Stimulated activated CD8-positive, alpha-beta memory T cell treated with anti-CD3 and anti-CD28 coated beads, Interleukin-7, amount 100 ng/mL, for 1 hour (primary cell): ENCODE measurements at places on chromosomes 1 and 21.

DNA sequence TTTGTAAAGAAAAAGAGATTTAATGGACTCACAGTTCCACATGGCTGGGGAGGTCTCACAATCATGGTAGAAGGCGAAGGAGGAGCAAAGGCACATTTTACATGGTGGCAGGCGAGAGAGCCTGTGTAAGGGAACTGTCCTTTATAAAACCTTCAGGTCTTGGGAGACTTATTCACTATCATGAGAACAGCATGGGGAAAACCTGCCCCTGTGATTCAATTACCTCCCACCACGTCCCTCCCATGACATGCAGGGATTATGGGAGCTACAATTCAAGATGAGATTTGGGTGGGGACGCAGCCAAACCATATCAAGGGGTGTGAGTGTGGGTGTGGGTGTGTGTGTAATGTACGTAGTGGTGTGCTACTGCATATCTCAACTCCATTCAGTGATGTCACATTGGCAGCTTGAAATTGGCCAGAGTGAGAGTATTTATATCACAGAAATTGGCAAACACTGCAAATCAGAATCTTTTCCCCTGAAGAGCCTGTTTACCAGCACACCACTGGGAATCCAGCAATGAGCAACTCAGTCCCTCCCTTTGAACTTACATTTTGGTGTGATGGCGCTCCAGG is 5.4 kb downstream of the ARHGEF10L start:
- DNase-seq = no peak

GRCh38 chr1:219358080-219358479 is 184.4 kb downstream of the LYPLAL1 start:
- no peak for DNase-seq

DNA sequence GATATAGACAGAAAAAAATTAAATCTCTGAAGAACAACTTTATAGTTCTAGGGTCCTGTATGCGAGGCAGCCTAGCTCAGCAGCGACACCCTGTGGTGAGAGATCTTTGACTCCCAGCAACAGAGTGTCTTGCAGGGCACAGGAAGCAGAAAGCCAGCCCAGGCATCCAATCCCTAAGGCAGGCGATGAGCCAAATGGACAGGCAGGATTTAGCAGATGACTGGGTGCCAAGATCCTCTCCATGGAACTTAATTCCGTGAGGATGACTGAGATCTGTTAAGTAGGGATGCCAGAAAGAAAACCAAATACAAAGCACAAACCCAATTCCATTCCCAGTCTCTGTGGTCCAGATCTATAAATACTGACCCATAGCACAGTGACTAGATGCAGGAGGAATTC is 38.8 kb downstream of the HLCS start:
- DNase-seq = peak; percentile 39

DNA sequence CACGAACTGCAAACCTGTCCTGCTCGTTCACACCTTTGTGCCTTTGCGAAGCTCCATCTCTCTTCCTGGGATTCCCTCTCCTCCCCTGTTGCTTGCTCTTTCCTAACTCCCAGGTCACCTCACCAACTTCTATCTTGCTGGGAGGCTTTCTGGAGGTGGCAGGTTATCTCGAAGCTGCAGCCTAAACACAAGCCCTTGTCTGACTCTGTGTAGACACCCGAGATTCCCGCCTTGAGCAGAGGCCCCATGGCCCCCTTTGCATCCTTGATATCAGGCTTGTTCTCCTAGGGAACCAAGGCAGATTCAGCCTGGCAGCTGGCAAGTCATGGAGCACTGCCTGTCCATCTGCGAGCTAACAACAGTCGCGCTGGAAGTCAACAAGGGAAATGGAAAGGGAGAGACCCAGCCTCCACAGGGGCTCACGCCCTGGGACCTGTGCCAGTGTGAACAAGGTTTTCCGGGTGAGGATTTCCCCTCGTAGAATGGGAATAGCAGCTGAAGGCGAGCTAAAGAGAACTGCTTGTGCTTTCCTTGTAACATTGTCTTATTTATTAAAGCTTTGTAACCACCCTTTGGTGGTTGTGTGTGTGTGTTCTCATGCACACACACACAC is 109.5 kb upstream of the JUN start:
- no peak for DNase-seq

GRCh38 chr1:110672001-110672752 is 2.6 kb downstream of the KCNA3 start:
- DNase-seq = peak; percentile 60

GRCh38 chr1:215458562-215458961 is 108.5 kb upstream of the KCTD3 start:
- no peak for DNase-seq

GRCh38 chr1:152412756-152413155 is 1.3 kb downstream of the CRNN start:
- DNase-seq = no peak

DNA sequence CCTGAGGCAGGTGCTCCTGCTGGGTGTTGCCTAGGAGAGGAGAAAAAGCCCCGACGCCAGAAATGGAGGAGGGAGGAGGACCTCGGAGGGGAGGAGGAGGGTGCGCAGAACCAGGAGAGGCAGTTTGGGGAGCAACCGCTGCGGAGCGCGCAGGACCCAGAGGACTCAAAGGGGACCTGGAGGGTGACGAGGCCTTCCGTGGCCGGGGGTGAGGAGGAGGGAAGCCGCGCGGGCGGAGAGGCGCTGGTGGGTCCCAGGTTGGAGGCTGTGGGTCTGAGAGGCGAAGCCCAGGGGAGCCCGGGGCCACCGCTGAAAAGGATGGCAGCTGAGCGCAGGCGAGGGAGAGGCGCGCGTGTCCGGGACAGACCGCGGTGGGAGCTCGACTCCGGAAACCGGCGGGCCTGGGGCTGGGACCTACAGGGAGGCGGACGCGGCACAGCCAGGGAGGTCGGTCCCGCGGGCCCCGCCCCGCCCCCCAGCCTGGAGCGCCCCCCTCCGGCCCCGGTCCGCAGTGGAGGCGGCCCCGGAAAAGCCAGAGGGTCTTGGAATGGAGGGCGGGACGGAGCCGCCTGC is 15.1 kb downstream of the RNF223 start:
- no peak for DNase-seq

GRCh38 chr1:45687754-45688740 is at the start of gene TMEM69:
Gene TMEM69 (plus strand): TSS chr1:45688181. CDS start chr1:45691069, 2,888 bp downstream.
- DNase-seq = peak; percentile 54

DNA sequence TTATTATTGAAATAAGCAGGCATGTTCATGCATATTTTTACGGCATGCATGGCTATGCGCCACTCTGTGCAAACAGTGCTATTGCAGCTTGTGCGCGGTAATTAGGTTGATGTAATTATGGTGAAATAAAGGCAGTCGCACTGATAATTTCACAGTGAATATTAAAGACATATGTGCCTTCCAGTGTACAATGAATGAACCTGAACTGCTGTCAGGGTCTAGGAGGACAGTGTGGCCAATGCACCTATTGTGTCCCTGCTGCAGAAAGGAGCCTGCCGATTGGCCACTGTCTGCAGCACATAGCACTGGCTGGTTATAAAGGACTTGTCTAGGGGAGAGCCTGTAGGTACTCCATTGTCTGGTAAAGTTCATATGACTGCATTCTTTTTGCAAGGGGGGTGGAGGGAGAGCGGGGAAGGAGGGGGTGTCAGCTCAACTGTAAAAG is 340.4 kb downstream of the USP25 start:
- no peak for DNase-seq

- no peak for DNase-seq
Measured at GRCh38 chr1:244084763-244085162, 33.7 kb downstream of the ZBTB18 start.

DNA sequence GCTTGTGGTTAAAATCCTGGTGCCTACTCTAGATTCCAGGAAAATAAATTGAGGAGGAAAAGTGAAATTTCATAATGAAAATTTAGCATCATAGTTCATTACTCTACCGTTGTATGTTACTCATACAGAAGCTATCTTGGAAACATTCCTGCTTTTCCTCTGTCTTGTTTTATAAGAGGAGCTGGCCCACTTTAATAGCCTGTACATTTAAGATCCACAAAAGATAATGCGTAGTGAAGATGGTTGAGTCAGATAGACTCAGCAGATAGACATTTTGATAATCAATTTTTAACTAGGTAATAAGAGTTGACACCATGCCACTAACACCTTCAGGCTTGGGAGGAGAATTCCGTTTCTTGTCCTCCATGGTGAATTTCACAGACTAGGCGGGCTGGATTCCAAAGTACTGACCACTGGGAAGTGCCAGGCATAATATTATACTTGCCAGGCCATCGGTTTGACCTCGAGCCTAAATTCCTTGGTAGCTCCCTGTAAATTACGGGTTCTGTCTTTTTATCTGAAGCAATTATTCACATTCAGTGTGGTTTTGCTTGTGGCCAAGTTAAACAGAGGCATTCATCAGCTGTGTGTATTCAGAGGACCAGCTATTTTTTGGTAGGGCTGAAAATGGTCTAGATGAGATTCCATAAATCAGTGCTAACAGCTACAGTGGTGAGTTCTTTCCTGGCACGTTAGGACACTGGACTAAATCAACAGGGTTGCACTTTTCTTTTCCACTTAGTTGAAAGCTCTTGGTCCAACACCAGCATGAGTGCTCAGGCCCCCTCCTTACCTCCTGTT is 111.9 kb upstream of the KAZN start:
- DNase-seq = no peak

- no peak for DNase-seq
Measured at GRCh38 chr1:206954459-206955342, 8.4 kb upstream of the PIGR start.

GRCh38 chr1:230272557-230272956 is 153.6 kb downstream of the PGBD5 start:
- no peak for DNase-seq

DNA sequence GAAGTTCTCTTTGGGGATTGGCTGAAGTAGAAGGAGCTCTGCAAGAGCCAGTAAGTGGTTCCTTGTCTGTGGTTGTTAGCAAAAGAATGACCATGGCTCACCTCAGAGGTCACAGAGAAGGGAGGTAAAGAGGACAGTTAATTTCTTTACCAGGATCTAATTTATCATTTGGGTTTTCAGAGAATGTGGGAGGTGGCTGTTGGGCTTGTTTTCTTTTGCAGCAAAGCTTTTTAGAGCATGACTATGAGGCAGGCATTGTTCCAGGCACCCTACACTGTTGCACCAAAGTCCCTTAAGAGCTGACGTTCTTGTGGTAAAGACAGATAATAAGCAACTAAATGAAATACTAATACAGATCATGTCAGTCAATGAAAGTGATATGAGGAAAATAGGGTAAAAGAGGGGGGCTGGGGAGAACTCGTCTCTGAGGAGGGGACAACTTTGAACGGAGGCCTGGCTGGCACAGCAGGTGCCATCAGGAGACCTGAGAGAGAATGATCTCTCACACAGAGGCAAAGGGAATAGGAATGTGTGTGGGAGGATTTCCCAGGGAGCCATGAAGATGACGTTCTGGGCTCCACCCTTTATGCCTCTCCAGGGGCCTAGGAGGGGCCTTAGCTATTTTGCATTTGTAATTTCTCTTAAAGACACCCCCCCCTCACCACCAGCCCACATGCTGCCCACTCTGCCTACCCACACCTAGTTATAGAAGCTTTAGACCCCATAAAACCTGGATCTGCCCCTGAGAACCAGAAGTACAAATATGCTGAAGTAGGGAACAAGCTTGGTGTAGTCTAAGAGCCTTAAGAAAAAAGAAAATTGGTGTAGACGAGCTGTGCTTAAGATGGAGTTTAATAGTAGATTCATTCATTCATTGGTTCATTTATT is 177.5 kb downstream of the ROR1 start:
- no peak for DNase-seq

DNA sequence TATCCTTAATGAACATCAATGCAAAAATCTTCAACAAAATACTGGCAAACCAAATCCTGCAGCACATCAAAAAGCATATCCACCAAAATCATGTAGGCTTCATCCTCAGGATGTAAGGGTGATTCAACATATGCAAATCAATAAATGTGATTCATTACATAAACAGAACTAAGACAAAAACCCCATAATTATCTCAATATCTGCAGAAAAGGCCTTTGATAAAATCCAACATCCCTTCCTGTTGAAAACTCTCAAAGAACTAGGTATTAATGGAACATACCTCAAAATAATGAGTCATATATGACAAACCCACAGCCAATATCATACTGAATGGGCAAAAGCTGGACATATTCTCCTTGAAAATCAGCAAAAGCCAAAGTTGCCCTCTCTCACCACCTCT is 54.6 kb upstream of the DEPDC1 start:
- DNase-seq = no peak

DNA sequence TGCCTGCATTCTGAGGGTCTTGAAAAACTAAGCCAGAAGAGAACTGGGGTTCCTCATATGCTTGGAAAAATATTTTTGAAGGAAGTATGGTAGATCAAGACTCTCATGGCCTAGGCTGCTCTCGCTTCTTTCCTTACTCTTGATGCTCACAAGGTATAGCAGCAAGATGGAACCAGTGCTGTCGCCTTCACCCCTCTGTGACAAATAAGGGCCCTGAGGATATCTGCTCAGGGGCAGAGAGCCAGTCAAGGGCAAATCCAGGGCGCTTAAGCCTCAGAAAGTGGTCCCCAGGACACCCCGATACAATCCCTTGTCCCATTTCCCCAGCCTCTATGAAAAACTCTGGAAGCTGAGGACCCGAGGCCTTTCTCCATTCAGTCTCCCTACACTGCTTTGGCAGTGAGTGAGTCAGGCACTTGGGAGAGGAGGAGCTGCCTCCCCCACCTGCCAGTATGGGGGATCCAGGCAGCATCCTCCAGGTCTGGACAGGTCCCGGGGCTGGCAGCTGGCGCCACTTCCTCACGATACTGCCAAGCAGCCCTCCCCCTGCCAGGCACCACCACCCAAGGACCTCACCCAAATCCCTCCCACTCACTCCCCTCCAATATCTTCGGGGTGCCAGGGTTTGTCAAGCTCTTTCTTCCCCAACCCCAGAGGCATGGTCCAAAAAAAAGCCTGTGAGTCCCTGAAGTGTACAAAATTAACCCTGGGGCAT is 1.3 kb downstream of the IGSF9 start:
- DNase-seq = no peak

DNA sequence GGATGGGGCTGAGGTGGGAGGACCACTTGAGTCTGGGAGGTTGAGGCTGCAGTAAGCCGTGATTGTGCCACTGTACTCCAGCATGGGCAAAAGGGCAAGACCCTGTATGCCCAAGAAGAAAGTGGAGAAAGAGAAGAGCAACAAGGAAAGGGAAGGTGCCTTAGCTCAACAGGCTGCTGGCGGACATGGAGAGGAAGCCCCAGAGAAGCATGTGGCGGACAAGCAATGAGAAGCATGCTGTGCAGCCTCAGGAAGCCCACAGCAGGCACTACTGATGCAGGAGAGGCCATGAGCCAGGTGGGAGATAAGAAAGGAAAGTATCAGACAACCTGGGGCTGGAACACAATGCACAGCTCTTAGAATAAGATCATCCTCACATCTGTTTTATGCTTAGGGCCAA is 32.6 kb upstream of the GNG4 start:
- no peak for DNase-seq
